ENCODE measurements at places on chromosomes 11 and 22. TPM values are rescaled to one million over a fixed set of nuclear protein-coding genes. Genes with fewer than 3 reads are reported as not detected.
A peak's percentile ranks its signal among the peaks of the same experiment; 100 is the strongest.

- H3K27me3 ChIP-seq: no peaks in the 10 kb centered on the region
- DNase-seq: peak; percentile 89
- peaks cover 3% of the 10 kb centered on the region for H3K4me1 ChIP-seq
Measured at GRCh38 chr22:19909350-19910179, 32.0 kb upstream of the COMT start.

DNA sequence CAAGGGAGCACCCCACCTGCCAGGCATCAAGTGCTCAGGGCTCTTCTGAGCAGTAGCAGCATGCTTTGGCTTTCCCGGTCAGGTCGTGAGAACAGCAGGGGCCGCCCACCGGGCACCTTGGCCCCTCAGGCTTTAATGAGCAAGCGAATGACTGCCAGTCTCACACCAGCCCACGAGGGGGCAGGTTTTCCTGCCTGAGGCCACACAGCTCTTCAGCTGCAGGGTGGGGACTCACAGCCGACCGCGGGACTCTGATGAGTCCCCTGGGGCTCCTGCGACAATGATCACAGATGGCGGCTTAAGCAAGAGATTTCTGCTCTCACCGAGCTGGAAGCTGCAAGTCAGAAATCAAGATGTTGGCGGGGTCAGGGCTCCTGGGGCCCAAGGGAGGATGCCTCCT is 14.3 kb upstream of the FGF19 start:
- no peak overlapping the region for H3K27ac ChIP-seq
- DNase-seq: no peak
- no peaks in the 10 kb centered on the region for H3K36me3 ChIP-seq

The IGF2 gene
- 172 TPM for total RNA-seq

The TMA7B gene
- total RNA-seq: not detected

- no peaks in the 10 kb centered on the region for H3K4me1 ChIP-seq
- H3K36me3 ChIP-seq: no peaks in the 10 kb centered on the region
- no peak overlapping the region for H3K27ac ChIP-seq
- no peaks in the 10 kb centered on the region for H3K27me3 ChIP-seq
- DNase-seq: no peak
Measured at GRCh38 chr11:109775686-109776085, 317.5 kb upstream of the ZC3H12C start.

DNA sequence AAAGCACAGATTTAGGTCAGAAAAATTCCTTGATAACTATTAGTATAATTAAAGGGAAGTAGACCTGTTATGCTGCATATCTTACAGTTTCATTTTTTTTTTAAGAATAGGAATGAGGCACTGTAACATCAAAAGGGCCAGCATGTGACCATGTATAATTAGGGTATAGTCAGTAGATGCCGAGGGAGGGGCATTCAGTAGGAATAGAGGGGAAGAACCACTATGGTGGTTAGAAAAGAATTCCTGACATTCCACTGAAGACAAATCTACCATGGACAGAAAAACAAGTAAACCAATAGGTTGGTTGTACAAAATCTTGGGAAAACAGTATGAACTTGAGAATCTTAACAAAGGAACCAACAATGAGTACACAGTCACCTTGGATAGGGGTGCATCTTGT is 78.4 kb upstream of the CCDC179 start:
- no peak for DNase-seq
- H3K36me3 ChIP-seq: no peaks in the 10 kb centered on the region
- H3K4me3 ChIP-seq: no peak overlapping the region

DNA sequence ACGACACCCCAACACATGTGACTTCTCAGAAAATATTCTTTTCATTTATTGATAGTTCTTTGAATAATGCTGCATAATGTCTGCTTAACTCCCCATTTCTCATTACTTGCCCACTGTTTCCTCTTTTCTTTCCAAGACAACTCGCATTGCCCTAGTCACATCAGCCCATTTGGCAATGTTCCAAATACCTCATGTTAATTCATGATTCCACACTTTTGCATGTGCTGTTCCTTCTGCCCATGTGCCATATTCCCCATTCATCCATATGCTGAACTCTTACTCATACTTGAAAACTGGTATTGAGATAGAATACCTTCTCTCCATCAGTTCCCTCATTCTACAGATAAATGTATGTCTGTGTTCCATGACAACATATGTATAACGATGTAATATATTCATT is 993.7 kb downstream of the OPCML start:
- DNase-seq: no peak
- no peak overlapping the region for H3K27ac ChIP-seq
- H3K4me1 ChIP-seq: no peaks in the 10 kb centered on the region
- no peak overlapping the region for H3K4me3 ChIP-seq
- H3K27me3 ChIP-seq: no peaks in the 10 kb centered on the region
- no peaks in the 10 kb centered on the region for H3K36me3 ChIP-seq

GRCh38 chr11:26623076-26623659 is 51.1 kb upstream of the MUC15 start:
- no peaks in the 10 kb centered on the region for H3K27me3 ChIP-seq
- H3K36me3 ChIP-seq: no peaks in the 10 kb centered on the region
- H3K27ac ChIP-seq: no peak overlapping the region
- no peaks in the 10 kb centered on the region for H3K4me1 ChIP-seq
- no peak for DNase-seq

The PHOX2A gene
- not detected for total RNA-seq

The LRRC56 gene
- 0.60 TPM for total RNA-seq

The CCDC88B gene
- 3.5 TPM for total RNA-seq

DNA sequence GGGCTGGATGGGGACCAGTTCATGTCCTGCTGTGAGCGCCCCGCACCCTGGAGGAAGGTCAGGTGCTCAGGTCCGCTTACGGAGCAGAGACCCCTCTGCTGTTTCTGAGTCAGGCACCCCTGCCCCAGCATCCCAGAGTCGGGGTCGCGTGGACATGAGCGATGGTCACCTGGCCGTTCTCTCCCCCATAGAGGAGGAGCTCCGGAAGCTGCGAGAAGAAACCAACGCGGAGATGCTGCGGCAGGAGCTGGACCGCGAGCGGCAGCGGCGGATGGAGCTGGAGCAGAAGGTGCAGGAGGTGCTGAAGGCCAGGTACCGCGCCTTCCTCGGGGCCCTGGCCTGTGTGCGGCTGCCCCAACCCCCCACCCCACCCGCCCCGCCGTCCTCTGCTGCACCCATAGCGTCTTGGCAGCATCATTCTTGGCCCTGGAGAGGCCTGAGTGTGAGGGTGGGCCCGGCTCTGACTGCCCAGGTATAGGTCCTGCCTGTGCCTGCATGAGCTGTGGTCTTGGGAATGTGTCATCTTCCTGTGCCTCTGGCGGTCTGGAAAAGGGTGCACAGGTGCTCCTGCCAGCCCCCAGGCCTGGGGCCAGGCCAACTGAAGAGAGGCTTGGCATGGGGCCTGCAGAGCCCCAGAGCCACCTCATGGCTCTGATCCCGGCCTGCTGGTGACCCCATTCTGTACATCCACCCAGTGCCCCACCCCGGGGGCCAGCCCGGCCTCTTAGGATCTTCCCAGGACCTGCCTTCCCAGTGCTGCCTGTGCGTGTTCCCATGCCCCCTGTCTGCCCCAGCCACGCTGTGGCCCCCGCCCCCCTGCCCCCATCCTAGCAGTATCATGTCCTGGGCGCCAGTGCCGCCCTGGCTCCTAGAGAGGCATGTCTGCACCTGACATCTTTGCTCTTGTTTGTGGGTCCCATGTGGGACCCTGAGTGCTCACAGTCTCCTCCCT is 38.1 kb downstream of the GRAMD4 start:
- H3K4me3 ChIP-seq: no peak overlapping the region
- H3K36me3 ChIP-seq: no peaks in the 10 kb centered on the region
- peaks cover under 1% of the 10 kb centered on the region for H3K4me1 ChIP-seq
- no peak overlapping the region for H3K27ac ChIP-seq

The HORMAD2 gene
- total RNA-seq: not detected

- H3K36me3 ChIP-seq: no peaks in the 10 kb centered on the region
- no peak overlapping the region for H3K27ac ChIP-seq
- no peak for DNase-seq
- H3K4me1 ChIP-seq: no peaks in the 10 kb centered on the region
Measured at GRCh38 chr22:19405652-19406051, 25.9 kb downstream of the HIRA start.

- no peak overlapping the region for H3K27ac ChIP-seq
- H3K4me1 ChIP-seq: peaks cover 6% of the 10 kb centered on the region
- DNase-seq: no peak
Measured at GRCh38 chr11:78041843-78042440, 18.9 kb upstream of the KCTD14 start.

The CRYBB2 gene
- 0.30 TPM for total RNA-seq

- no peak for DNase-seq
- no peak overlapping the region for H3K27ac ChIP-seq
- H3K4me3 ChIP-seq: no peak overlapping the region
- peaks cover 8% of the 10 kb centered on the region for H3K4me1 ChIP-seq
- H3K27me3 ChIP-seq: no peaks in the 10 kb centered on the region
- H3K36me3 ChIP-seq: no peaks in the 10 kb centered on the region
Measured at GRCh38 chr11:96055706-96056387, 131.9 kb upstream of the MTMR2 start.

GRCh38 chr11:75344186-75344585 is 7.3 kb downstream of the ARRB1 start:
- no peak overlapping the region for H3K4me3 ChIP-seq
- no peaks in the 10 kb centered on the region for H3K36me3 ChIP-seq
- DNase-seq: no peak
- H3K4me1 ChIP-seq: peaks cover 52% of the 10 kb centered on the region
- peak overlapping the region; percentile 72 for H3K27ac ChIP-seq
- no peaks in the 10 kb centered on the region for H3K27me3 ChIP-seq

DNA sequence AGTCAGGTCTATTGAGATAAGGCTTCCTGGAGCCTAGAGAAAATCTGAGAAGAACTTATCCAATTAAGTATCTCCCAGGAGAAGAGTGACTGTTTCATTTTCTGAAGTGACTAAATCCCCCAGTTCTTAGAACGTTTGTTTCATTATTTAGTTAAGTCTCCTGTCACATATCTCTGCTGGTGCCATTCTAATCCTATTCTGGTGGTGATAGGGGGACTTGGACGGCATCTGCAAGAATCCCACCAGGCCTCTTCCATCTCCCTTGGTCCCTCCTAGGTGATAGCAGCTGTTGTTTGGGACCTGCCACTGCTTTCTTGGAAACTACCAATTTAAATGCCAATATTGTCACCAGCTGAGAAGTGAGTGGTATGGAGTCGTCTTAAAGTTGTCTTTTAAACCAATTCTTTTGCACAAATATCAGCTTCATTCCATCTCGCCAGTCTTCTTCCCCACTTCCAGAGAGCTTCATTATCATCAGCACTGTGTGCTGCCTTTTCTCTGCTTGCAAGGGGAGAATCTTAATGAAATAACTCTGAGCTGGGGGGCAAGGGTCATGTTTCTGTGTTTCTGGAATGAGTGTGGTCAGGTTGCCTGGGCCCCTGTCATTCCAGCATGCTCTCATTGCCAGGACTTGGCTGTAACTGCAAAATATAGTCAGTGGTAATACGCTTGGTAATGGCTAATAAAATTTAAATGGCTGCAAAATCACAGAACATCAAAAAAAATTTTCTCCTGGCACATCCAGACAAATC is 104.8 kb downstream of the LDLRAD3 start:
- no peak overlapping the region for H3K4me3 ChIP-seq
- no peak overlapping the region for H3K27ac ChIP-seq
- no peak for DNase-seq
- no peaks in the 10 kb centered on the region for H3K27me3 ChIP-seq
- H3K36me3 ChIP-seq: no peaks in the 10 kb centered on the region
- H3K4me1 ChIP-seq: peaks cover 15% of the 10 kb centered on the region

- no peak for DNase-seq
- no peak overlapping the region for H3K27ac ChIP-seq
- H3K27me3 ChIP-seq: no peaks in the 10 kb centered on the region
- no peaks in the 10 kb centered on the region for H3K36me3 ChIP-seq
- peaks cover 2% of the 10 kb centered on the region for H3K4me1 ChIP-seq
Measured at GRCh38 chr11:10617551-10617950, 49.1 kb upstream of the LYVE1 start.

The PKDREJ gene
- under 0.01 TPM for total RNA-seq

The KRTAP5-7 gene
- total RNA-seq: 0.23 TPM

The GLB1L3 gene
- 0.12 TPM for total RNA-seq

GRCh38 chr11:96014217-96014616 is 90.3 kb upstream of the MTMR2 start:
- no peaks in the 10 kb centered on the region for H3K4me1 ChIP-seq
- H3K36me3 ChIP-seq: no peaks in the 10 kb centered on the region
- no peak overlapping the region for H3K27ac ChIP-seq
- H3K27me3 ChIP-seq: no peaks in the 10 kb centered on the region
- H3K4me3 ChIP-seq: no peak overlapping the region

GRCh38 chr11:103601225-103601846 is 435.1 kb upstream of the DDI1 start:
- no peak overlapping the region for H3K27ac ChIP-seq
- H3K4me1 ChIP-seq: no peaks in the 10 kb centered on the region
- DNase-seq: no peak
- no peaks in the 10 kb centered on the region for H3K27me3 ChIP-seq
- H3K4me3 ChIP-seq: no peak overlapping the region

- no peaks in the 10 kb centered on the region for H3K27me3 ChIP-seq
- H3K4me3 ChIP-seq: no peak overlapping the region
- H3K4me1 ChIP-seq: peaks cover 25% of the 10 kb centered on the region
- no peak overlapping the region for H3K27ac ChIP-seq
- H3K36me3 ChIP-seq: no peaks in the 10 kb centered on the region
- peak; percentile 95 for DNase-seq
Measured at GRCh38 chr11:9760193-9760575, 96.3 kb downstream of the SWAP70 start.

GRCh38 chr11:125299061-125299615 is 134.6 kb downstream of the PKNOX2 start:
- no peak overlapping the region for H3K4me3 ChIP-seq
- no peaks in the 10 kb centered on the region for H3K36me3 ChIP-seq
- H3K27me3 ChIP-seq: no peaks in the 10 kb centered on the region
- peaks cover 10% of the 10 kb centered on the region for H3K4me1 ChIP-seq

DNA sequence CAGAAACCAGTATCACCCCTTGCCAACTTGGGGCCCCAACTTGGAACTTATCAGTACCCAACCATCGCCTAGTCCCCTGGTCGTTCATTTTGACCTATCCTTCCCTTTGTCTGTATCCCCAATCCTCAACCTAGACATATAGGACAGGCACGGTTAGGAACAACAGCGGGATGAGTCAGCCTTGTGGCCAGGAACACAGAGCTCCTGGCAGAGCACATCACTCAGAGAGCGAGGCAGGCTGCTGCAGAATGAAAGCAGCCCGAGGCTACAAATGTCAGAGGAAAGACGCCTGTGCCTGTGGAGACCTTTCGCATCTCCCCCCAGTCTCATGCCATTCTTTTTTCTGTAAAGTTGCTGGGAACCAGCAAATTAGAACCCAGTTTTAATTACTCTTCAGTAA is 14.6 kb downstream of the DKK3 start:
- H3K4me3 ChIP-seq: no peak overlapping the region
- H3K4me1 ChIP-seq: no peaks in the 10 kb centered on the region
- DNase-seq: no peak
- H3K27ac ChIP-seq: no peak overlapping the region
- H3K27me3 ChIP-seq: no peaks in the 10 kb centered on the region

- H3K27me3 ChIP-seq: no peaks in the 10 kb centered on the region
- H3K4me1 ChIP-seq: no peaks in the 10 kb centered on the region
- no peak overlapping the region for H3K27ac ChIP-seq
- no peak overlapping the region for H3K4me3 ChIP-seq
- DNase-seq: no peak
- no peaks in the 10 kb centered on the region for H3K36me3 ChIP-seq
Measured at GRCh38 chr11:66363805-66364535, 7.6 kb downstream of the SLC29A2 start.
